Activated naive CD4-positive, alpha-beta T cell treated with Interleukin-2 at 50 U/mL for 16 hours (primary cell): ENCODE measurements at places on chromosomes 4 and X.

- no peak for DNase-seq
Measured at GRCh38 chr4:78186597-78187543, 129.7 kb downstream of the FRAS1 start.

DNA sequence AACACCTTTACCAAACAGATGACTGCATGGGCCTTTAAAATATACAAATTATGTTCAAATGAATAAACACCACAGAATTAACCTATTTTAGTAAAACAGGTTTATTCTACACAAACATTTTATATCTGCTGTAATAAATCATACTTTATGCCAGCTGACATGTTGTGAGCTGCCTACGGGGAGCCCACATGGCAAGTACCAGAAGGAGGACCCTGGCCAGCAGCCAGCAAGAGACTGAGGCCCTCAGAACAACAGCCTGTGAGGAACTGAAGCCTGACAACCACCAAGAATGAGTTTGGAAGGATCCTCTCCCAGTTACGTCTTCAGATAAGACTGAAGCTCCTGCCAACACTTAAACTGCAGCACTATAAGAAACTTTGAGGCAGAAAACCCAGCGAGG, 377.0 kb downstream of the PDGFC start:
- DNase-seq = no peak

DNA sequence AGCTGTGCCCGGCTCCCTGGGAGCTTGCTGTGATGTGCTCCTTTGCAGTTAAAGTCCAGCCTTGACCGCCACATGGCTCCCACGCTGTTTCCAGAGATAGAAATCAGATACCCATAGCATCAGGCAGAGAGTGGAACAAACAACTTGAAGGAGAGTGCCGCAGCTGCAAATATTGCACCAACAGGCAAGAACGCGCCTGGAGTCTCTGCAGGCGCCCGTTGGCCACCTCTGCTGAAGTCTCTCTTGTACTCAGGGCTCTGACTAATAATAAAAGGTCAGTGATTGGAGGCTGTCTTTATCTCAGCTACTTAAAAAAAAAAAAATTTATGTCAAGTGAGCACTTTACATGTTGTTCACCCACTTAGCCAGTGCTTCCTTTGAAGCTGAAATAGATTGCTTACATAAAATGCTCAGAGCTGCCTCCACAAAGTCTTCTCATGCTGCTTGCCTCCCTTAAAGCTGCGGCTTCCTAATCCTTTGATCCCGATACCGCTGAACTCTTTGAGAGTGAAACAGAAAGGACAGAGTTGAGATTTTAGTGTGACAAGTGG, 30.9 kb upstream of the TENM3 start:
- no peak for DNase-seq

GRCh38 chrX:30653415-30654131, at the start of gene GK:
GK (plus strand) TSS chrX:30653423; CDS start chrX:30653538, 115 bp downstream.
- DNase-seq = no peak

DNA sequence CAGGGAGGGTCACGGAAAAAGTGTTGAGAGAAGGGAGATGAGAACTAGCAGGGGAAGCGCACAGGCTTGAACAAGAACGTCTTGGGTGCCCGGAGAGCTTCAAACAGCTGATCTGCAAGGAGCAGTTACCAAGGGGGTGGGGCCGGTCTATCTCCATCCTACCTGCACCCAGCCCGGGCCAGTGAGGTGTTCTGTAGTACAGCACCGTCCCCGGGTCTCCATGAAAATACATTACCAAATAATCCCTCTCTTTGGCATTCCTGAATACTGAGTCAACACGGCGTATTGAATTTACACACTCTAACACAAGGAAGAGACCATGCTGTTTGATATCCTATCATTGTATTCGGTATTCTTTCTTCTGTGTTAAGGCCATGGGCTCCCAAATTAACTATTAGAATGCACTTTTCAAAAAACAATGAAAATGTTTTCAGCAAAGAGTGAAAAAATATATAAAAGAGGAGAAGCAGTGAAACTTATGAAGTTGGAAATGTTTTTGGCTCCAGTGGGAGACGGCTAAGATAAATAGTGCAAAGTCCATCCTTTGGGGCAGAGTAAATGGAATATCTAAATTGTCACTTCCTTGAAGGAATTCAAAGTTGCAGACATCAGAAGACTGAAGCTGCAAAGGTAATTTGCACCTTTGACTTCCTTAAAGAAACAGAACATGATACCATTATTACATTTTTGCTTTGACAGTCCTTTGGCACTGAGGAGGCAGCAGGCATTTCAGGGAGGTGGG, 90.3 kb downstream of the DHRSX start:
- DNase-seq = no peak

- DNase-seq = no peak
Measured at GRCh38 chr4:55768291-55768690, 51.3 kb upstream of the EXOC1L start.

- DNase-seq = no peak
Measured at GRCh38 chr4:118058955-118059354, 24.7 kb downstream of the NDST3 start.

DNA sequence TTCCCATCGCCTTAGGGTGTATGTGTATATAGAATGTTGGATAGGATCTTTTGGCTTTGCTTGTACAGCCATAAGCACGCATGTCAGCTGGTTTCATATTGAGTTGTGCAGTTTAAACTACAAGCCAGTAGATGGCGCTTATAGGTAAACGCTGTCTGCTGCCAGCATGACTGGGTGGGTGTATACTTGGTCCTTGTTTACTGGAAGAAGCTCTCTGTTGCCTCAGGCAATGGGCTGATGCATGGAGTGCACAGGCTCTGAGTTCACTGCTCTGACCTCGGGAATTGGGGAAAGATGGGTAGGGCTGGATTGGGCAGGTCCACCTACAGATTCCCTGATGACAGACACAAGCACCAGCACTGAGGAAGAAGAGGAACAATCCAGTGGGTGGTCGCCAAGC, 831.5 kb downstream of the STIM2 start:
- no peak for DNase-seq

GRCh38 chr4:55499495-55499894, 47.2 kb downstream of the CLOCK start:
- DNase-seq = no peak

GRCh38 chr4:122469457-122469856, 12.9 kb upstream of the IL2 start:
- DNase-seq = no peak

DNA sequence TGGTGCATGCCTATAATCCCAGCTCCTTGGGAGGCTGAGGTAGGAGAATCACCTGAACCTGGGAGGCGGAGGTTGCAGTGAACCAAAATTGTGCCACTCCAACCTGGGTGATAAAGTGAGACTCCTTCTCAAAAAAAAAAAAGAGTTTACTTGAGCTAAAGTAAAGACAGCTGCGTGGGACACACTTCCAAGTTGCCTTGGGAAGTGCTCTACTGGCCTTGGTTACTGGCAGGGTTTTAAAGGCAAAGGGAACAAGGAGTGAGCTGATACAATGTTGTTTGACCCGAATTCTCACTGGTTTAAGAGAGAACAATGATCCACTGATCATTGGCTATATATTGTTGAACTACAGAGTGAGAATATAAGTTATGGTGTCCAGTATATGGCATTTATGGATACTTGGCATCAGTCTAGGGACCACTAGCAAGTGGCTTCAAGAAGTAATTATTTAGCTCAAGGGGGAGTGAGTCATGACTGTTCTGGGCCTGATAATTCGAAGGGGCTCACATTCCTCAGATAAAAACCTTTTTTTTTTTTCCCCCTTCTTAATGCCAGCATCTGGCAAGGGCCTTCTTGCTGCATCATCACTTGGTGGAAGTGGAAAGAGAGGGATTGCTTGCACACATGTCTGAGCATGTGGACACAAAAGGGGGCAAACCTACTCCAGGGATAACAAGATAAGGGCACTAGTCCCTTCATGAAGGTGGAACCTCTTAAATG, 32.3 kb downstream of the GRK4 start:
- DNase-seq = no peak

DNA sequence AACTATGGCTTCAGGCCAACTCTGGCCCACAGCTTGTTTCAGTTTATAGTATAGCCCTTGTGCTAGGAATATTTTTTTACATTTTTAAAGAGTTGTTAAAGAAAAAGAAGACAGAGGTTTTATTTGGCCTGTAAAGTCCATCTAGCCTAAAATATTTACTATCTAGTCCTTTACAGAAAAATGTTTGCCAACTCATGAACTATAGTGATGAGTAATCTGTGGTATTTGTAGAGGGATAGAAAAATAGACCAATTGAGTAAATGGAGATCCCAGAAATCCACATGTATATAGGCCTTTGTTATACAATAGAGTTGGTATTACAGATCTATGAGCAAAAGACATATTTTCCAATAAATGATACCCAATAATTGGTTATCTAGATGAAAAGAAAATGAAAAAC, 288.7 kb downstream of the PRDM5 start:
- no peak for DNase-seq

GRCh38 chr4:137363496-137363895, 168.8 kb downstream of the PCDH18 start:
- no peak for DNase-seq

GRCh38 chrX:94123062-94123461, 449.1 kb downstream of the FAM133A start:
- no peak for DNase-seq

- no peak for DNase-seq
Measured at GRCh38 chr4:13641084-13641483, 13.6 kb upstream of the BOD1L1 start.

- DNase-seq = peak; percentile 18
Measured at GRCh38 chr4:54228056-54228527, 1.0 kb upstream of the PDGFRA start.

GRCh38 chrX:23381099-23382087, 46.7 kb downstream of the PTCHD1 start:
- no peak for DNase-seq

DNA sequence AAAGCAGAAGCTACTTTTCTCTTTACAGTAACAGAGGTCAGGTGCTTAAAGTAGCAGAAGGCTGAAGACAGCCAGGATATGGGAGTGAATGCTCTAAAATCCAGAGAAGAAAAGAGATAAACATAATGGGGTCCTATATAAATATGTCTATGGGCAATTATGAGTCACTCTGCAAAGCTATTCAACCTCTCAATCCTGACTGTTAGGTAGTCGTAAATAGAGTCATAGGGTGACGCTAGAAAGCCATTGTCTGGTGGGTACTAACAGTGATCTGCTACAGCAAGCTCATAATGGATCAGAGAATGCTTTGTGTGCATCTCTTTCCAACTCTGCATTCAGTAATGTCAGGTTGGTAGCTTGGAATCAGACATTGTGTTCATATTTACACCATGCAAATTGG, 53.5 kb upstream of the PDE5A start:
- DNase-seq = no peak

DNA sequence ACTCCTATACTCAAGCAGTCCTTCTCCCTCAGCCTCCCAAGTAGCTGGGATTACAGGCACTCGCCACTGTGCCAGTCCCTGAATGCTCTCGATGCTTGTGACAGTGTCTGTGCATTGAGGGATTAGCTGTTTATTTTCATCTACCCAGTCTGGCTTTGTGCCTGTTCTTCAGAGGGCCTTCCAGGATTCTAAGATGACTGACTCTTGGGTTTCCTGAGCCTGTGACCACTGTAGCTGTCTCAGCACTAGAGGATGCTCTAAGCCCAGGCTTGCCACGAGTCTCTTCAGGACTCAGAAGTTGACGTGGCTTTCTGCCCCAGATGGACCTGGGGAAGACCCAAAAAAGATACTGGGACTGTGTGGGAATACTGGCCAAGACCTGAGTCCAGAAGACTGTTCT, 201.4 kb downstream of the ARHGAP10 start:
- DNase-seq = no peak

DNA sequence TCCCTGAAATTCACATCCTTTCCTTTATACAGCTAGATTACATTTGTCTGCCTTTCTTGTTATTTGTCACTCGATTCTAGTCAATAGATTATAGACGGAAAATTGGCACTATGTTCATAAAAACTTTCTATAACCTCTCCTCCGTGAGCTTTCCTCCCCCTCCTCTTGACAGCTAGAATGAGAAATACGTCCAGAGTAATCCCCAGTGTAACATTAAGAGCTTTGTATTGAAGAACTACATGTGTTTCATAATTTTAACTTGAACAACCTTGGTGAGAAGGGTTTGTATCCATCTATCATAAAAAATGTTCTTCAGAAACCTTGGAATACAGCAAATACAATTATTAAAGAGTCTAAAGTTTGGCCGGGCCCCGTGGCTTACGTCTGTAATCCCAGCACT, 1707.4 kb downstream of the PCDH7 start:
- DNase-seq = no peak

GRCh38 chr4:109313168-109314133, 11.0 kb upstream of the COL25A1 start:
- DNase-seq = no peak

- no peak for DNase-seq
Measured at GRCh38 chrX:20461576-20461975, 194.9 kb upstream of the RPS6KA3 start.

- DNase-seq = no peak
Measured at GRCh38 chr4:157080605-157081004, 4.7 kb downstream of the GLRB start.

- no peak for DNase-seq
Measured at GRCh38 chr4:61011051-61011450, 189.1 kb upstream of the ADGRL3 start.

- no peak for DNase-seq
Measured at GRCh38 chr4:16140231-16140878, 56.5 kb upstream of the PROM1 start.

- peak; percentile 77 for DNase-seq
Measured at GRCh38 chrX:71098302-71098701, 2.7 kb downstream of the FOXO4 start.

- DNase-seq = no peak
Measured at GRCh38 chr4:45554423-45554822, 569.4 kb downstream of the GABRG1 start.

GRCh38 chrX:17922303-17922702, 61.2 kb upstream of the RAI2 start:
- DNase-seq = no peak

- DNase-seq = no peak
Measured at GRCh38 chr4:17701138-17701839, 80.1 kb downstream of the FAM184B start.

DNA sequence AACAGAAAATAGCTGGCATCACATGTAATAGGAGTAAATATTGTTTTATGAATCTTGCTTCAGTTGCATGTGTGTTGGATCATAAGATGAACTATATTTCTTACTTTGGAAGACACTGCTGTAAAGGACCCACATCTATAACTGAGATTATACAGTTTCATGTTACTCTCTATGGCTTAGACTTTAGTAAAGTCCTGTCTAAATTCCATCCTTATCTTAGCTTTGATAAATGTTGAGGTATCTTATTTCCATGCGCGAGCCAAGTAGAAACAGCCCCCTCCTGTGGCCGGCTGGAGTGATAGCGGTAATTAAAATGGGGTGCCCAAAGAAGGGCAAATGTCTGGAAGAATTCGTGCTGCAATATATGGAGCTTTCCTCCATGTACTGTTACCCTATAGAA, 43.0 kb downstream of the CCDC158 start:
- peak; percentile 43 for DNase-seq

DNA sequence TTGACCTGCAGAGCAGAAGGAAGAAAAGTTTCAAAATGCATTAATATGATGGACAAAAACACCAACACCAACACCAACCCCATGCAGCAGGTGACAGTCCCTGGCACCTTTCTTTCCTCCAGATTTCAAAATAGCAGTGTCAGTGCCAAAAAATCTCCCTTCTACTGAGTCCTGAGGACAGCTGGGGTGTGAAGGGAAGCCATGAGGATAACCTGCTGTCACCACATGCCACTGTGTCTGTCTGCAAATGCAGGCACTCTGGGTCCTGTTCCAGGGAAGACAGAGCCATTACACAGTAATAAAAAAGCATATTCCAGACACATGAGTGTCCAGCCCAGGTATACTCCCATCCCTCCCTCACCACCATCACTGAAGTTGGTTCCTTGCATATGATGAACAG, 187.5 kb downstream of the BMP15 start:
- no peak for DNase-seq

- DNase-seq = no peak
Measured at GRCh38 chr4:16686195-16686594, 212.2 kb downstream of the LDB2 start.
